AG08395 (cell line): ENCODE measurements at places on chromosomes 2 and 18.

- DNase-seq = peak; percentile 18
Observed at GRCh38 chr18:22228976-22229375, 59.6 kb downstream of the GATA6 start.

GRCh38 chr18:63290166-63290820 lies 29.3 kb downstream of the BCL2 start:
- no peak for DNase-seq

- DNase-seq = no peak
Observed at GRCh38 chr2:116545286-116546068, 1269.0 kb upstream of the DDX18 start.

DNA sequence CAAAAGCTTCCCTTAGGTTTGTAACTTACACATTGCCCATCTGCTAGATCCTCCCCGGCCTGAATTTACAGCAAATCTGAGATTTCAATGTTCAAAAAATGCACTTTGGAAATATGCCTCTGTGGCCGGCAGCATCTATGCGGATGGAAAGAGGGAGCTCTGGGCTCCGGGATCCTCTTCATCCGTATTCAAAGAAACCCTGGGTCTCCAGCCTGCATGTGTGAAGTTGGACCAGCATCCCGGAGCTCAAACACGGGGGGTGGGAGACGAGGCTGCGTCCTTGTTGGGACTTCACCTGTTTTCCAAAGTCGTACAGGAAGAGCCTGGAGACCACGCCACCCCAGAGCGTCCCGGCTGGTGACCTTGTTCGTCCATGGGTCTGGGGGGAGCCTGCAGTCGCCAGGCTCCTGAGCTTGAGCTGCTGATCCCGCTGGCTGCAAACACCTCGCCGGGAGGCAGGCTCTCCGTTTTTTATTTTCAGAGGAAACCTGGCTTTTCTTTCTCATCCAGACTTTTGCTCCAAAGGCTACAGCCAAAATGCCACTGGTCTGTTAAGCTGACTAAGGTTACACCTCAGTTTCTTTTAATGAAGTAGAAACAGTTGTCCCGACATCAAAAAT lies 77.4 kb downstream of the PTGR3 start:
- DNase-seq = no peak

- no peak for DNase-seq
Observed at GRCh38 chr2:161836664-161837063, 212.4 kb downstream of the SLC4A10 start.

DNA sequence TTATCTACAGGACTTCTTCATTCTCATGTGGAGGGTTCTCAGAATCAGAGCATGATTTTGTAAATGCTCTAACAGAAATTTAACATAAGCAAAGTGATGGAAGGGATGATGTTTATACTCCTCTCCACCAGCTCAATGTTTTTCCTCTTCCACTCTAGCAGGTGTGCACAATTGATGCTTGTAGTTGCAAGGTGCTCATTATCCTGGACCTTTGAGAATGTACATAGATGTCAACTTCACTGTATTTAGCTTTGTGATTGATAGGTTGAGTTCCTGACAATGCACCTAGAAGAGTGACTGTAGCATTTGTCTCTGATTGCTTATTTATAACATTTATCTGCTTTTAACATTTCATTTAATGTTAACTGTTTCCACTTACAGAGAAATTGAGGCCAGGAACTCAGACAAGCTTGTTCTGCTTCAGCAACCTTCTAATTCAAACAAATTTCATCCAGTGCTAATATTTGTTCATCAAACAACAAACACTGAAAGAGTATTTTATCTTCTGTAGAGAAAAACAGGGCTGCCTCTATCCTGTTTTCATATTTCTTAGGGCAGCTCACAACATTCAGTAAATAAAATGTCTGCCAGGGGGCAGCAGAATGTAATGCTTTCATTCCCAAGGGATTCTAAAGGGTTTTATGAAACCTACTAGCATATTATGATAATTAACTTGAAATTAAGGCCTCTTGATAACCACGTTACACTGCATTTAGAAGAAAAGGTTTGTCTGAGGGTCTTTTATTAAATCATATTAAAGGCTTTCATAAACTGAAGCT lies 127.9 kb upstream of the NOL4 start:
- no peak for DNase-seq

DNA sequence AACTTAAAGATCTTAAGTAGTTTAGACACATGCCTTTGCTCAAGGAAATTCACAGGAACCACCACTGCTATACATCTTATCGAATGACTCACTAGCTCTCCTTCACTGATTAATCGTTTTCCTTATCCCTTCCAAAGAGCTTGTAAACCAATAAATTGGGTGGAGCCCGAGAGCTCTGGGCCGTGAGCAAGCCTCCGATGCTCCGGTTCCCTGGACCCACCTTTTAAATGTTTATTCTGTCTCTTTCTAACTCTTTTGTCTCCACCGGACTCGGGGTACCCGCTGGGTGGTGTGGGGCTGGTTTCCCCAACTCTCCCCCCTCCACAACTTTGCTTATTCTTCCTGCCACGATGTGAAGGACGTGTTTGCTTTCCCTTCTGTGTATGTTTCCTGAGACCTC lies 292.9 kb upstream of the TMEFF2 start:
- DNase-seq = no peak

GRCh38 chr2:13654416-13654815 lies 937.7 kb downstream of the TRIB2 start:
- no peak for DNase-seq

DNA sequence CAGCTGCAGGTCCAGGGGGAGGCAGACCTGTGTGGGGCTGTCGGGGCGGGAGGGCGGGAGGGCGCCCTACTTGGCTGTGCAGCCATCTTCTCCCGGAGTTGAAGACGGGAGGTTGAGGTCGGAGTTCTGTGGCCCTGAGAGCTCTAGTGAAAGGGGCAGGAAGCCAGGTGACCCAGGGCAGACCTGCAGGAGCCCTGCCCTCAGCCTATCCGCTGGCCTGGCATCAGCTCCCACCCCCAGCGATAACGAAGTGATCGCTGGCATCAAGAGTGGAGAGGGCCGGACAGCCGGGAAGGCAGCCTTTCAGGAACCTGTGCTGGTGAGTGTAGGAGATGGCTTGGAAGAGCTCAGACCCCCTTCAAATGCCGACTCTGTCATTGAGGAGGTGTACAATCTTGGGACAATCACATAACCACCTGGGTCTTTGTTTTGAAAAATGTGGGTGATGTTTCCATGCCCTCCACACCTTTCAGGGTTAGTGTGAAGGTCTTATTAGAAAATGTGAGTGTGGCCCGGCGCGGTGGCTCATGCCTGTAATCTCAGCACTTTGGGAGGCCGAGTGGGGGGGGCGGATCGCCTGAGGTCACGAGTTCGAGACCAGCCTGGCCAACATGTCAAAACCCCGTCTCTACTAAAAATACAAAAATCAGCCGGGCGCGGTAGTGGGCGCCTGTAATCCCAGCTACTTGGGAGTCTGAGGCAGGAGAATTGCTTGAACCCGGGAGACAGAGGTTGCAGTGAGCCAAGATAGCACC lies 1.3 kb downstream of the ARHGEF4 start:
- no peak for DNase-seq

DNA sequence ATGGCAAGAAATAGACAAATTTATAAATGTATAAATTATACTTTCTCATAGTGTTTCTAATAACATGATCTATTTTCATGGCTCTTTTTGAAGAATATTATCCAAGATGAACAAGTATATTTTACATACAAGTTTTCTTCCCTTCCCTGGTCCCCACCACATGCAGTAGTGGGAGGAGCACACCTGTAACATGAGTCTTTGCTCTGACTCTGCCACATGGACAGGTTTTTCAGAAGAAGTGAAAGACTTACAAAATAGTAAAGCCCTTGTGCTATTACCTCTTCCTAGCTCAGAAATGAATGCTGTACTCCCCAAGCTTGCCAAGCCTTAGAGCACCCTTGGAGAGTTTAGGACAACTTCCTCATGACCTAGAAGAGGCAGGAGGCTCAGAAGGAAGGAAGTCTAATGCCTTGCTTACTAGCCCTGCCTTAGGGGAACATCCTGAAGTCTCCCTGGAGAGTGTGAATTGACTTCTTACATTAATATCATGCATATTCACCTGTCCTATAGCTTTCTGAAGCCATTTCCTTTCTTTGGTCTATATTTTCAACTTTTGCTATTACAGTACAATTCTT lies 18.4 kb downstream of the MXD1 start:
- no peak for DNase-seq
